ENCODE measurements at places on chromosomes 12 and 14.

DNA sequence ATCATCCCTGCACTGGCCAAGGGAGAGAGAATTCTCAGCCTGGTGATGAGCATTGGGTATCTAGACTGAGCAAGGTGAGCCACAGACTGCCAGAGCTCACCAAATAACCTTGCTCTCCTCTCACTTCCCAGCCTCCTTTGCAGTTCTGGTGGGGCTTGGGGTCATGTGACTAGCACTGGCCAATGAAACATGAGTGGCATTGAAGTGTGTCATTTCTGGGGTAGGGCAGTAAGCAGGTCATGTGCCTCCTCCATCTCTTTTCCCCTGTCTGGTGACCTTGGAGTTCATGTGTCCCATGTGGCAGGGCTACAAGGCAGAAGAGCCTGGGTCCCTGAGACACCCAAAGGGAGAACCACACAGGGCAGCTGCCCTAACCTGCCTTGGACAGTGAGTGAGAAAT, 3.6 kb upstream of the KRT72 start:
- no peak for DNase-seq

DNA sequence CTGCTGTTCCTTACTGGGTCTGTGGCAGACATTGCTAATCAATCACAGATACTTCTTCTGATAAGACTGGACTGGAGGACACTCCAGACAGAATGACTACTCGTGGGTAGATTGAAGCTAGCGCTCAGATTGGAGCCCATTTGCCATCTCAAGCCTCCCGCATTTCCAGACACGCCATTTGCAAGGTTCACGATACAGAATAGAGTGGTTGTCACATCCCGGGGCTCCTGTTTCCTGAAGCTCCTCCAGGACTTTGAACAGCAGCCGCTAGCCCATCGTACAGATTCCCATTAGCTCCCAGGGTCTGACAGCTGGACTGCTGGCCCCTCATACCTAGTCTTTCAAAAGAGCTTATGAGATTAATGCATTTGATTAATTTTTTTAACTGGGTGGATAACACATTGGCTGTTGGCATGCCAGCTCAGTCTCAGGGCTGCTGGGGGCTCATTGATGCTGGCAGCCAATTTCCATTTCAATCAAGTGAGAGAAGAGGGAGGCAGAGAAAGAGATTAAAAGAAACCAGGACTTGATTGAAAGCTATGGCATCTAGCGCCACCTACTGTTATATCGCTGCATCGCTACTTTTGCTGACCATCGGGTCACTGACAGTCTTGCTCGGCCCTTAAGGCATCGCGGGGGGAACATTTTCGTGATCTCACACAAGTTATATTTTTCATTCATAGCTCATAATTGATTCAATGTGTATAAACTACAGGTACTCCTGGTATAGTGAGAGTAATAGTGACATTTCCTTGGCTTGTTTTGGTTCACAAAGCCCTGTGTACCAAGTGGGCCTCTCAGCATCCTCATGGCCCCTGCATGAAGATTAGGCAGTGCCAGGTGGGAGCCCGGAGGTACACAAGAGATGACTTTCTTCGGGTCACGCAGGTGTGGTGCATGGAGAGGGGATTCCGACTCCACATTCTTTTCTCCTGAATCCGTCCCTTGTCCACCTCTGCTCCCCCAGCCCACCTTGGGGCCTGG, 78.6 kb downstream of the CCDC60 start:
- DNase-seq = no peak

GRCh38 chr12:26318661-26319068, 123.3 kb downstream of the SSPN start:
- no peak for DNase-seq

DNA sequence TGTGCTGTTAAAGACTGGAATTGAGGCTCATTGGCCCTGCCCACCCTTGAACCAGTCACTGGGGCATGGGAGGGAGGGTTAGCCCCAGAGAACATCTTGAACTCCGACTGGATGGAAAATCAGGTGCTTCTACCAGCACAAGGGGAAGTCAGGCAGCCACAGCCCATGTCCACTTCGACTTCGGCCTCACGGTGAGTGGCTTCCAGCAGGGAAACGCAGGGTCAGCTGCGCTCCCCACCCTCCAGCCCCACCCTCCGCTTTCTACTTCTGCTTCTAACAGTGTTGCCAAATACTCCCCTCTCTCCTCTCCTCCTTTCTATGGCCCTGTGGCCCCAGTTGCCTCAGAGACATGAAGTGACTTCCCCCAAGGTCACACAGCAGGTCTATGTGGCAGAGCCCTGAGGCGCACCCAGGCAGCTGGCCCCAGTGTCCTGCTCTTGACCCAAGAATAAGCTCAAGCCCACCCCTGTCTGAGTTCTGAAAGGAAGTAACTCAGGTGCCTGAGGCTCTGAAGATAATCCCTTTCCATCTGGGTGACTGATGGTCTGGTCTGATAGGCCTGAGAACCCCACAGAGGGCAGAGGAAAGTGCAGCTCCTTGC, 11.9 kb upstream of the SH2B3 start:
- DNase-seq = no peak

- DNase-seq = peak; percentile 67
These were observed 118.2 kb downstream of the AACS start for GRCh38 chr12:125183187-125184067.

DNA sequence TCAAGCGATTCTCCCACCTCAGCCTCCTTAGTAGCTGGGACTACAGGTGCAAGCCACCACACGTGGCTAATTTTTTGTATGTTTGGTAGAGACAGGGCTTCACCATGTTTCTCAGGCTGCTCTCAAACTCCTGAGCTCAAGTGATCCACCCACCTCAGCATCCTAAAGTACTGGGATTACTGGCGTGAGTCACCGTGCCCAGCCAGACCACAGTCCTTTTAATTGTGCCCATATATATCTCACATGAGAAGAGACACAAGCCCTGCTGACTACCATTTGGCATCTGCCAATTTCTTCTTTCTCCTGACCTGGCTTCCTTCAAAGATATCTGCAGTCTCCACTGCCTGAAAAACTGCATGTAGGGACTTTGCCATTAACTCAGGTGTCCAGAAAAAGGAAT, 142.5 kb downstream of the DPY19L2 start:
- no peak for DNase-seq

GRCh38 chr12:80815351-80815750, 98.6 kb downstream of the MYF5 start:
- DNase-seq = no peak

- no peak for DNase-seq
These were observed 105.6 kb downstream of the PTPRO start for GRCh38 chr12:15427913-15428312.

GRCh38 chr12:48340943-48341342, 9.8 kb downstream of the ZNF641 start:
- DNase-seq = no peak

- no peak for DNase-seq
These were observed 5.0 kb upstream of the FGF6 start for GRCh38 chr12:4450551-4451112.

DNA sequence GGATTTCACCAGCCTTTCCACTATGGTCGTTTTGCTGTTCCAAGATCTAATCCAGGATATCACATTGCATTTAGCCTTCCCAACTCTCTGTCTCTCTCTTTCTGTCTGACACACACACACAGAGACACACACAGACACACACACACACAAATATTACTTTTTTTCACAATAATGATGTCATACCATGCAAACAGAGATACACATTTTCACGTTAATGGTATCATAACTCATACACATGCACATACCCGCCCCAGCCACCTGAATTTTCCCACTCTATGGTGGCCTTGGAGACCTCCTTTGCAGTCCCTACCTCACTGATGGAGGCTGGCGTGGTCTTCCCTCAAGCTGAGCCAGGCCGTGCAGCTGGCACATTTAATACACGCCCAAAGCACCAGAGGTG, 7.2 kb upstream of the MYL2 start:
- no peak for DNase-seq

- DNase-seq = no peak
These were observed 714.2 kb downstream of the SLC6A15 start for GRCh38 chr12:84198294-84198946.

DNA sequence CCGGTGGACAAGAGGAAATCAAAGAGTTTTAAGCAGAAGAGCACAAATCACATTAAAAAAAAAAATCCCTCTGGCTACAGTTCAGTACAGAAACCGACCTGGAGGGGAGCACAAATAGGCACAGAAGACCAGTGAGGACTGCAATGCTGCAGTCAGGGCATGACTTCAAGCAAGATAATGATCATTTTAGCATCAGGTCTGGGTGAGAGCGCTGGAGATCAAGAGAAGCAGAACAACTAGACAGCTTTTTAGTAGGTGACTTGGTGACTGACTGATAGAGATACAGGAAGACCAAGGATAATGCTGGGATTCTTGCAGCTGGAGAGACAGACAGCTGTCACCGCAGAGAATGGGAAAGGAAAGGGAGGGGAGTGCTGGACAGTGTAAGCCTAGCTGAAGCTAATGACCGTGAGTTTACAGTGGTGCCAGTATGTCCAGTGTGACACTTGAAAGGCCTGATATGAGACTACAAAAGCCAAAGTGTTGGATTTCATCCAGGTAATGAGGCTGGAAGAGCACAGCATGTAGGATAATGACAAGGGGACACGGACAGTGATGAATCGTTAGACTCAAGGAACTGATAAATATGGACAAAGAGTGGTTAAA, 5.6 kb downstream of the NFYB start:
- no peak for DNase-seq

DNA sequence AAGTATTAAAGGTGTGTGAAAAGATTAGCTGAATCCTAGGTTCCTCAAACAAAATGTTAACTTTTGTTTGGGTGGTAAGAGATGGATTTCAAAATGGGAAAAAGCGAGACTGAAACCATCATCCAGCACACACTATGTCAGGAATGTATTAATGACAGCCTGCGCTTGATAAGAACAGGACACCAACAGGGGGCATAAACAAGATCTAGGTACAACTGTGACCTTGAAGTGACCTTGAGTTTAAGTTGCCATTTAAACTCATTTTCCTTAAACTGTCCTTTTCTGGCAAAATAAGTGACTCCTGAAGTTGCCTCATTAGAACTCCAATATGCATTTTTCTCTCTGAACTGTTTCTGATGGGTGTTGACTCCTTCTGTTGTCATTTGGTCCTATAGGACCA, 17.1 kb downstream of the PRKCH start:
- no peak for DNase-seq

- no peak for DNase-seq
These were observed 2.7 kb upstream of the BEST3 start for GRCh38 chr12:69701826-69702225.

DNA sequence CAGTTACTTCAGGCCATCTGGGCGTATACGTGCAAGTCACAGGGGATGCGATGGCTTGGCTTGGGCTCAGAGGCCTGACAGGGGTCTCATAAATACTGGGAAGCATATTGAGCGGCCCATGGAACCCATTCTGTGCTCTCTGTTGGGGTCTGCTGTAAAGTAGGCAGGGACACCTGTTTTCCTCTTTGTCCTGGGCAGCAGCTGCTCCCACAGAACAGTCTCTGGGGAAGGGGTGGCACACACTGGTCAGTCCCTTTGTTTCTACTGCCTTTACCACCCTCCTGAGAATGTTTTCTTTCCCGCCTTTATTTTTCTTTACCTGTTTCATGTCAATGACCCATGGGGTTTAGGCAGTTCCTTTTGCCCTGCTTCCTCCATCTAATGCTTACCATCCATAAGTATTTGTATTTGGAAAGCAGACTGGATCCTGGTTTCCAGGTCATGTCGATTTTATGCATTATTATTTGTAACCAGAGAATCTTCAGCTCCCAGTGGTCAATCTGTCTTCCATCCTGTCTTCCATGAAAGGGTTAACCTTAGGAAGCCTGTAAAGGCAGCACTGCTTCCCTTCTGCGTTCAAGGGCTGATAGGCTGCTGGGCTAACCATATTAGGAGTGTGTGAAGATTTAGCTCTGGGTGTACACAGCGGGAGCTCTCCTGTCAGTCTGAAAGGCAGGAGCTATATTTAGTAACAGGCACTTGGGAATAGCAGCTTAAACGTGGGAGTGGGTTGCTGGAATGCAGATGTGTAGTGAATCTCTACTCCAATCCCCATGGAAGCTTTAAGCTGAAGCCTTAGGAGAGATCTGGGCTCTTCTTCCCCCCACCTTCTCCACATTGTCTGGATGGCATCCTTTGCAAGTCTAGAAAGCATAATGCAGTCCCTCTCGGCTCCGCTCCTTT, 124.0 kb downstream of the DYRK2 start:
- no peak for DNase-seq

GRCh38 chr14:24080888-24081738, 9.8 kb downstream of the CPNE6 start:
- DNase-seq = peak; percentile 80

DNA sequence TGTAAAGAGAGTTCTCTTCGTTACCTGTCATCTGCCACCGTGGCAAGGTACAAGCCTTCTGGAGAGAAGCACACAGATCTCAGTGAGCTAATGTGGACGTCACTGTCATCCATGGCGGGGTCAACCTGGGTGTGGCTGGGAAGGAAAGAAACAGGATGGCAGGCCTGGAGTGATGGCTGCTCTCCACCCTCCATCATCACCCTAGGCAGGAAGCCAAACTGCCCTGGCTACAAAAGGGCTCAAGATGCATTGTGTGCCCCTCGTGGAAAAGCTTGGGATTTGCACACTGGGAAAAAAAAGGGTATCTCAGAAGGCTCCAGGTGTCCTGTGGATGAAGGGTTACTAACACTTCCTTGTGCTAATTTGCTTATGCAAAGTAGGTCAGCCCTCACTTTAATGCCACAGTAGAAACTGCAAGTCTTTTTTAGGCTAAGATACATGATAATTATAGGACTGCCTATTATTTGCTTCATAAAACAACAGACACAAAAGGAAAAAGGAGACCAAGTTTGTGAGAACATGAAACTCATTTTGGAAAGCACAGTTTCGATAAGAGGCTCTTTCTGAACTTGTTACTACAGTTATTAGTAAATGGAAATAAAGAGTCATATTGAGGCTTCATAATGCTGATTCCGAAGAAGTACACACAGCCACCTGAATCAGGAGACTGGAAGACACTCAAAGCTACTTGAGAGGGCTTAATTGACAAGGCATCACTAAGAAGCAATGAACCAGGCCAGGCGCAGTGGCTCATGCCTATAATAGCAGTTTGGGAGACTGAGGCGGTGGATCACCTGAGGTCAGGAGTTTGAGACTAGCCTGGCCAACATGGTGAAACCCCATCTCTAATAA, 18.9 kb downstream of the RFC5 start:
- no peak for DNase-seq

- DNase-seq = no peak
These were observed 85.4 kb upstream of the TMEM260 start for GRCh38 chr14:56494167-56494566.

GRCh38 chr14:68619790-68620574, 172.9 kb downstream of the ZFP36L1 start:
- DNase-seq = no peak

- no peak for DNase-seq
These were observed 4.3 kb downstream of the PAX9 start for GRCh38 chr14:36665887-36666415.
